GM23338 (cell line): ENCODE measurements at places on chromosomes 1 and 21.

DNA sequence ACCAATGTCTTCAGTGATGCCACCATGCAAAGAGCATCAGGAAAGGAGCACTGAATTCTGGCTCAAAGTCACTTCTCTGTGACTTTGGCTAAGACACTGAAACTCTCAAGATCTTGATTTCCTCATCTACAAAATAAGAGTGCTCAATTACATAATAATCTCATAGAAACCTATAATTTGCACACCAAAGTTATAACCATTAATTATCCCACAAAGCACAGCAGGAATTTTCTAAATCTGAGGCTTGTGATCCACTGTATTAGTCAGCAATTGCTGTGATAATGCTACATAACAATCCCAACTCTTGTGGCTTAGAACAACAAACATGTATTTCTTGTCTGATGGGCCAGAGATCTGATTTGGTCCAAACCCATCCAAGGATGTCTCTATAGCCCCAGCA lies 108.7 kb downstream of the PSMG1 start:
- DNase-seq = no peak

DNA sequence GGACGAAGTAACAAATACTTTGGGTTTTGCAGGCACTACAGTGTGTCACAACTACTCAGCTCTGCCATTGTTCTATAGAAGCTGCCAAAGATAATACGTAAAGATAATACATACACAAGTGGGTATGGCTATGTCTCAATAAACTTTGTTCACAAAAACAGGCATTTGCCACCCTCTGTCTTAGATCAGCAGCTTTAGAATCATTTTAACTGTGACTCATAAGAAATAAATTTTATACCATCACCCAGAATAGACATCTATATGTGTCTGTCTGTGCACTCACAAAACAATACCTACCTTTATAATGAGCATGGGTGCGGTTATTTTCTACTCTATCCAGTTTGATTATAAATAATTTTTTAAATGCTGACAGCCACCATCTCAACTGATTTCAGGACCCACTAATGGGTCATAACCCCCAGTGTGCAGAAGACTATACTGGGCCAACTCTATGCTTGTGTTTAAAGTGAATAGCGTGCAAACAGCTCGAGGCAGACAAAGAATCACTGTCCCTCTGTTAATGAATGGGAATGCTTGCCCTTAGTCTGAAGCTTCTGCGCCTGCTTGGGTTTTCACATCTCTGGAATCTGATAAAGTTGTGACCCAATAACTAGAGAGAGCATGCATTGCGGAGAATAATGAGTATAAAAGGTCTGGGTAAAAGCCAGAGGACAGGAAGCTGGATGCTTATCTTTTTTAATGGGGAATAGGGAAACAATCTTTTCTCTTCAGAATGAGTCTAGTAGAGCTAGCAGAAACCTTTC lies 216.2 kb downstream of the PLPP3 start:
- no peak for DNase-seq

- no peak for DNase-seq
Measured at GRCh38 chr1:69994241-69994640, 211.1 kb downstream of the LRRC40 start.

- DNase-seq = no peak
Measured at GRCh38 chr1:206923009-206923960, 1.5 kb upstream of the FCMR start.

DNA sequence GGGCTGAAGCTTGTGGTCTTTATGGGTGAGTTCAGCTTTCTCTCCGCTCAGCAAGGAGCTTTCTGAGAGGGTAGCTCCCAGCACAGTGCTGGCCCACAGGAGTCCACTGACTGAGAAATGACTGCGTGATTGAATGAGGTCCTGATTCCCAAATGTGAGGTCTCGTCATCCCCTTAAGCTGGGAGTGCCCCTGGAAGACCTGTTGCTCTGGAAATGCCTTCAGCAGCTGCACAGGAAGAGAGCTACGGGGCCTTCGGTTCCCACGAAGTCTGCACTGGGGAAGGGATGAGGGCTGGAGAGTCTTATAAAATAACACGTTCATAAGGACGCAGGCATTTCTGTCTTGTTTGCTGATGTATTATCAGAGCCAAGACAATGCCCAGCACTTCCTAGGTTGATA lies 14.0 kb downstream of the TNNT2 start:
- DNase-seq = no peak

- DNase-seq = no peak
Measured at GRCh38 chr1:173447224-173447623, 29.9 kb upstream of the PRDX6 start.
